ENCODE measurements at places on chromosomes 12 and 14.

DNA sequence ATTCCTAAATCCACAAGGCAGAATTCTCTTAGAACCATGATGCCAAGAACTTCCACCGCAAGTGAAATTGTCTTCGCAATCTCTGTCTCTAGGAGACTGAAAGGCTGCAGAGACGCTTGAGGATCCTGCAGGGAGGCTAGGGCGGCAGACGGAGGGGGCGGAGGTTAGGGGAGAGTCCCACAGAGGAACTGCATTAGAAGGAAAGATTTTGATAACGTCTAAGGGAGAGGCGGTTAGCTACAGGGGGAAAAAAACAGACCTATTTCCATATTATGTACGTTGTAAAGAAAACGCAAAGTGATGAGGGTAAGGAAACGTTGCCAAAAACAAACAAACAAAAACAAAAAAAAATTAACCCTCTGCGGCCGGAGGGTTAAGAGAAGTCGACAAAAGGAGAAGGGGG is 595 bp downstream of the KLHL28 start:
- DNase-seq: no peak

DNA sequence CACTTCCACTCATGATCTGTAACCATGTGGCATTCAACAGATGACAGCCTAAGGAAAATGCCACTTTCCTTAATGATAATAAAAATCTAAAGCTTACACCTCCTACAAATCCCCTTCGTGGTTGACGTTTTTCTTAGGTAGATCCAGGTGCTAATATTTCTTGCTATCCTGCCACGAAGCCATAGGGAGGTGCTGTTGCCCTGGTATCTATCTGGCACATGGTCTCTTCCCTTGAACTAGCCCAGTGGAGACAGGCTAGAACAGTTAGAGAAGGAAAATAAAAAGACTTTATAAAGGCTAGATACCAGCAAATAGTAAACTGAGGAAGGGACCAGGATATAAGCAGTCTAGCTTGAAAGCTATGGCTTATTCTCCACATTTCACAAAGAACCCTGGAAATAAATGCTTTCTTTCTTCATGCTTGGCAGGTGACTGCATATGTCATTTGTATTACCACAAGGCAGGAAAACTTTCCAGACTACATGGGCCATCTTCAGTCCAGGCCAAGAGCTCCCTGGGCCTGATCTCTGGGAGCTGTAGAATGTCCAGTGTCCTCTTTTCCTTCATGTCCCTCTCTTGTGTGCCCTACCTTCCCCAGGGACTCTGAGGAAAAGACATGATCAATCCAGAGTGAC is 15.3 kb downstream of the SPIC start:
- no peak for DNase-seq

GRCh38 chr14:35482994-35483515 is 50.9 kb upstream of the INSM2 start:
- DNase-seq: no peak

DNA sequence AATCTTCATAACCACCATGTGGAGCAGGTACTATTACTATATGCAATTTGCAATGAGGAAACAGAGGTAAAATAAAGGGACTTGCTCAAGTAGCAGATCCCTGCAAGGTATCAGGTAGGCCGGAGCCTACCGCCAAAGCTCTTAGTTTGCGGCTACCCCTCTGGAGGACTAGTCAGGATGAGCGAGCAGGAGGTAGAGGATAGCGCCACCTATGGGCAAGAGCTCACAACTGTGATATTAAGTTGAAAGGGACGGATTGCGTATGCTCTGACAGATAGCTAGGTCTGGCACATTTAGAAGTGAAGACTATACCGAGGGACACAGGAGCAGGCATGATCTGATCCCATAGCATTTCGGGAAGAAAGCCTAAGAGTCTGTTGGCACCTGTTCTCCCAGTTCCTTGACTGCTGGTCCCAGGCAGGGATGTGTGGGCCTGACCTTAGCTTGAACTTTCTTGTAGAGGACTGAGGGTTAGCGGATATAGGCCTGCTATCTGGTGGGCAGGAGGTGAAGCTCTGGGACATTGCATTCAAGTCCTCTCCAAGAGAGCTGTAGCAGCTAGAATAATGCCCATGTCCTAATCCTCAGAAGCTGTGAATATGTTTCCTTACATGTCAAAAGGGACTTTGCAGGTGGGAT is 48.0 kb downstream of the SLC17A8 start:
- DNase-seq: no peak

- DNase-seq: no peak
Observed at GRCh38 chr14:51401272-51401671, 161.2 kb downstream of the TMX1 start.

DNA sequence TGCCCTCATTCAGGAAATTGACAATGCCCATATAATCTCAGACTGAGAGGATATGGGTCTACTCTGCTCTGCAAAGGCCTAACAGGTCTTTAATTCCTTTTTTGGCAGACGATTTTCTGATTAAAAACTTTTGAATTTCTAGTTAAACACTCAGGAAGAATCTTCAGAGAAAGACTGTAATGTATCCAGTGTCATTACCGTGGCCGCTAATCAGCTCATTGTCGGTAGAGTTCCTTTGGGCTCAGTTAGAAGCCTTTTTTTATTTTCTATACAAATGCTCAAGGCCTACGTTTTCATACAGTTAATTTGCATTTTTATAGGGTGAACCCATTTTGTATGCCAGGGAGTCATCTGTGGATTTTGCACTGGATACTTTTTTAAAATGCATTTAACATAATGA is 549.9 kb downstream of the RPS29 start:
- DNase-seq: no peak

DNA sequence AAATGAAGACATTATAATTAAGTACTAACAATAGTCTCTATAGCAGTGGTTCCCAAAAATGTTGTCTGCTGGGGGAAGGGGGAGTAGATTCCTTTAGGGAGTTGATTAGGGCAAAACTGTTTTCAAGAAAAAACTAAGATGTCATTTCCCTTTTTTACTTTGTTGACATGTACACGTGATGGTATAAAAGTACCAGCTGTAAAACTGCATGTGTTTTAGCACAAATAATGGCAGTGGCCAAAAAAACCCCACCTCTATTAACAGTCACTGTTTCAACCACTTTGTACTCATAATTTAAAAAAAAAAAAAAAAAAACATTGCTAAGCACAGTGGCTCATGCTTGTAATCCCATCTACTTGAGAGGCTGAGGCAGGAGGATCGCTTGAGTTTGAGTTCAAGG is 61.7 kb downstream of the PPP1R12A start:
- DNase-seq: no peak

All from cardiac septum (tissue), 1 donor.